ENCODE measurements at places on chromosomes 12 and 14.

DNA sequence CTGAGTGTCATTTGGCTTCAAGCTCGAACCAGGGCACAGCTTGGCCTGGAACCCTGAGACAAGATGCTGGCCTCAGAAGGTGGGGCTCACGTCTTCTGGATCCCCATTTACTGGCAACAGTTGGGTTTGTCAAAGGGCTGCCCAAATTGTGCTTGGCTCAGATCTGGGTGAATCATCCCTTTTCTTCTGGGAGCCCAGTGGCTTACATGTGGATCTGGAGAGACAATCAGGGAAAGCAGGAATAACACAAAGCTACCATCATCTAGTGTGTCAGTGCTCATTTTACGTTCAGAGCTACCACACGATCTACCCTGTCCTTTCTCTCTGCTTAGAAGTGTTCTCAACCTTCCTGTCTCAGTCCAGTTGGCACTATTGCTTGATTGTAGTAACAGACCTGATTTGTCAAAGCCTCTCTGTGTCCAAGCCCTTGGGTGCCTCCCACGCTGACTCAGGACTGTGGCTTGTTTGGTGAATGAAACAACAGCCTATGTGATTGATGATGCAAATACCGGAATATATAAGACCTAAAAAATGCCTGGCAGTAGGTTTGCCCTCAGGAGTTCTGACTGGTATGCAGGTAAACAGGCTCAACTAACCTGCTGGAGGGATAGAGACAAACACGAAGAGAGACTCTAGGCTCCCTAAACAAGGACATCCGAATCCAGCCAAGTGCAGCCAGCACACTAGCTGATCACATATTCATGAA is 974.3 kb downstream of the VRK1 start:
- DNase-seq = no peak

DNA sequence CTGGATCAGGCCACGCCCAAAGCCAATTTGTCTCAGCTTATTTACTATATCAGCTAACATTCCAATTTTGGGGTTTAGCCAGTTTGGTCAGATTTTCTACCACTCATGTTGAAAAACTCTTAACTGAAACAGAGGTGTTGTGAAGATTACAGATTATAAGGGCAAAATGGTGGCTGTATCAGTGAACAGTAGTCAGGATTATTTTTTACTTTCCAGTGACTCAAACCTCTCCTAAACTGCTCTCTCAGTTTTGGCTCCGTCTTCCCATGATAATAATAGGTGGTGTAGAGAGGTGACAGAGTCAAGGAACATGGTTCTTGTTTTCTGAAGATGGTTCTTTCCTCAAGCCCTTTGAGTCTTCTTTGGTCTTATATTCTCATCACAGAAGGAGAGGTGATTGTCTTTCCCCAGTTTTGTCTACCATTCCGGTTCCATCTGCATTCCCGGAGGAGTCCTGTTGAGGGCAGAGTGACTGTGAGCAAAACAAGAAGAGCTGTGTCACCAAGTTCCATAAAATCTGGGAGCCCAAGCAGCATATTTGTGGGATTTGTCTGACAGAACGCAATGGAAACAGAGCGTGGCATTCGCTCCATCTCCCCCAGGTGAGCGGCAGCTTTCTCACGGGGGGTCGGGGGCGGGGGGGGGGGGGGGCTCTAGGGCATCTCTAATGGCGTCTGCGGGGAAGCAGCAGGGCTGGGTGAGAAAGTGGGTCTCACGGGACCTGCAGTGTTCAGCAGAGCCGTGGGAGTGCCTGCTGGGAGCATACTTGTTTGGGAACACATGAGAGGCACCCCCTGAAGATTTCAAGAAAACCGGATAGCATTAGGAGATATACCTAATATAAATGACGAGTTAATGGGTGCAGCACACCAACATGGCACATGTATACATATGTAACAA is 59.1 kb downstream of the TBC1D30 start:
- no peak for DNase-seq

- DNase-seq = no peak
Measured at GRCh38 chr14:74242021-74242779, 3.0 kb downstream of the VSX2 start.

GRCh38 chr14:75917946-75918335 is 63.9 kb downstream of the TGFB3 start:
- no peak for DNase-seq

DNA sequence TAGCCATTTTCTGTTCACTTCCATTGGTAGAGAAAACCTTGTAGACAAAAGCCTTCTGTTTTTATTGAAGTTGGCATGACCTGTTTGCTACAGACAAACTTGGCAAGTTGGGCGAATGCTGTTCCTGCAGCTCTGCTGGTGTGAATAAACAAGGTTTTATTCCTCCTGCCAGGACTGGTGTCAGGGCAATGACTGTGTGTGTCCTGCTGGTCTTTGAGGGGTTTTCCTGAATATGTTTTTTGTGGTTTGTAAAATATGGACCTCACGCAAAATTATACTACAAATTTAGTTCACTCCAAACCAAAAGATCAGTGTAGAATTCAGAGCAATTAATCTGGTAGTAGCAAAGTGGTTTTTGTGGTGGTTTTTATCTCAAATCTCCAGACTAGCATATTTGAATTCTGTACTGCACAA is 140.8 kb downstream of the ERC1 start:
- no peak for DNase-seq

Measured in left forelimb (tissue), 1 donor.